Activated gamma-delta T cell treated with Interleukin-2 at 50 U/mL for 16 hours (primary cell): ENCODE measurements at places on chromosomes 2 and 18.
A peak's percentile ranks its signal among the peaks of the same experiment; 100 is the strongest.

DNA sequence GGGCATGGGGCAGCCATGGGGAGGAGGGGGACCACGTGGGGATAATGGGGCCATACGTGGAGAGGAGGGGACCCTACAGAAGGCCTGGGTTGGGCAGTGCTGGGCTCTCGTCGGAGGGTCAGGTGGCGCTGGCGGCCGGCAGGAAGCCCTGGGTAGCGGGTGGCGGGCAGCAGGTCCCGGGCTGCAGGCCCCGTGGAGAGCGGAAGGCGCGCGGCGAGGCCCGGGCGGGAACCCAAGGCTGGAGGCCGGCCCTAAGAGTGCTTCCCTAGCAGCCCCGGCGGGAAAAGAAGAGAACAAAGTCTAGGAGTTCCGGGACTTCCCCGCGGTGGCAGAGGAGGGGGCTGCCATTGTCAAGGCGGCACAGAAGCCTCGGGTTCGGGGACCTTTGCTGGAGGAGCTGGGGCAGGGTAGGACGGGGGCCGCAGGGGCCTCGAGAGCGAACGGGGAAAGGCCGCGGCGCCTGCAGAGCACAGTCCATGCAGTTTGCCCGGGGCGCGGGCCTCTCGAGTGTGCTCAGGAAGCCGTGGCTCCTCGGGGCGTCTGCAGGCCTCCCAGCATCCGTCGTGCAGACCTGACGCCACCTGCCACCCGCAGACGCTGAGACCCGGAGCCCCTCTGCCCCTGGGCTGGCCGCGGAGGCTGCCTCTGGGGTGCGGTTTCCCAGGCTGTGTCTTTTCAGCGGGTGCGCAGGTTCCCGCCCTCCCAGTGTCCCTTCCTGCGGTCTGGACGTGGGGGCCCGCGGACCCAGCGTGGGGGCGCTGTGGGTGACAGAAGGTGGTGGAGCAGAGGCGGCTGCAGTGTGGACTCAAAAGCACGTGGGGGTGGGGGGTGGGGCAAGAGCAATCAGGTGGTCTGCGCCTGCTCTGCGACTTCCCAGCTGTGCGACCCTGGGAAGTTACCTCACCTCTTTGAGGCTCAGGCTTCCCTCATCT, 19.4 kb upstream of the NCL start:
- peak; percentile 16 for DNase-seq

DNA sequence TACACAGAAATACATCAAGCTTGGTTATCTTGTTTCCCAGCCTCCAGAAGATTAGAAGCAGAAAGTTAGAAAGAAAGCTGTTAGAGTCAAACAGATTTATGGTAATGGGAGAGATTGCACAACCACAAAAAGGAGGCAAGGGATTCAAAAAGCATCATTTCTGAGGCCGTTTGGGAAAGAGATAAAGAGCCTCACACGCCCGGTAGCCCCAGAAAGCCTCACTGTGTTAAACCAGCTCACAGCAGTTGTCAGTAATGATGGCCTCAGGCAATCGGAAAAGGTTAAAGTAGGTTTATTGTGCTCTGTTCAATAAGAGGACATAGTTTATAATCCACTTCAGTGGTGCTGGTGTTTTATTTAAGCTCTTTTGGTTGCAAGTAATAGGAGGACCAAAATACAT, 111.3 kb downstream of the DCC start:
- no peak for DNase-seq

GRCh38 chr2:181250691-181251090, 206.5 kb upstream of the ITGA4 start:
- no peak for DNase-seq

DNA sequence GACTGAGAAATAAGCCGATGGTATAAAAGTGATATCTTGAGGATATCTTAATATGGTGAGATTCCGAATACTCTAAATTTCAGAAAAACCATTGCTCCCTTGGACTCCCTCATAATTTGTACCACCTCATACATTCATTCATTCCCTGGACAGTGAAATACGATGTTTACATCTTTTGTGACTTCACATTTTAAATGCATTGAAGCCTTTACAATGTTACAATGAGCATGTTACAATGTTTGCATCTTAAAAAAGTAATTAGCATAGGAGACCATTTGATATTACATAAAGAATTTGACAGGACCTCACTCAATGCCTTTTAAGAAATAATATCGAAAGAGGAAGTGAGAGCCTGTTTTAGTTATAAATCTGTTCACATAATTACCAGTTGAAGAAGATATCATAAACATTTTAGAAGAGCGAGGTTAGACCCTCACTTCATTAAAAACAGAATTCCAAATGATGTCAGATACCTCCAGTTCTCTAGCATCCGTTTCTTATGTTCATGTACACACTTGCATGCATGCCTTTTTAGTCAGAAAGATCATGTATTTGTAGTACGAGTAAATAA, 372.0 kb downstream of the ARHGAP15 start:
- no peak for DNase-seq

- no peak for DNase-seq
These were observed 82.8 kb upstream of the PPP1CB start for GRCh38 chr2:28668880-28669279.

DNA sequence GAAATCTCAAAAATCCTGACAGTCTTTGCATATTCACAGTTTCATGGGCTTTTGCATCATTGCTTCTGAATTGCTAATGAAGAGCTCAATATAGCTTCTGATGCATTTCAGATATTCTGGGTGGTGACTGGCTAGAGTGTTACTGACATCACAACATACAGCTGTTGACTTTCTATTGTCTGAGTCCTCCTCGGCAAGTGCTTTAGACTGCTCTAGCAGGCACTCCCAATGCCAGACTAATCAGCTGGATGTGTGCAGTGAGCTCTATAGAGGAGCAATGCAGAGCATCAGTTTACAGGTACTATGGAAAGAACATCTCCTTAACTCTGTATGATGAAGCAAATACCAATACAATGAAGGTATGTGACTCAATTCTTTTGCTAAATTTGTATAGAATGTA, 54.9 kb downstream of the R3HDM1 start:
- no peak for DNase-seq

GRCh38 chr18:51789871-51790270, 550.1 kb upstream of the DCC start:
- DNase-seq: no peak

DNA sequence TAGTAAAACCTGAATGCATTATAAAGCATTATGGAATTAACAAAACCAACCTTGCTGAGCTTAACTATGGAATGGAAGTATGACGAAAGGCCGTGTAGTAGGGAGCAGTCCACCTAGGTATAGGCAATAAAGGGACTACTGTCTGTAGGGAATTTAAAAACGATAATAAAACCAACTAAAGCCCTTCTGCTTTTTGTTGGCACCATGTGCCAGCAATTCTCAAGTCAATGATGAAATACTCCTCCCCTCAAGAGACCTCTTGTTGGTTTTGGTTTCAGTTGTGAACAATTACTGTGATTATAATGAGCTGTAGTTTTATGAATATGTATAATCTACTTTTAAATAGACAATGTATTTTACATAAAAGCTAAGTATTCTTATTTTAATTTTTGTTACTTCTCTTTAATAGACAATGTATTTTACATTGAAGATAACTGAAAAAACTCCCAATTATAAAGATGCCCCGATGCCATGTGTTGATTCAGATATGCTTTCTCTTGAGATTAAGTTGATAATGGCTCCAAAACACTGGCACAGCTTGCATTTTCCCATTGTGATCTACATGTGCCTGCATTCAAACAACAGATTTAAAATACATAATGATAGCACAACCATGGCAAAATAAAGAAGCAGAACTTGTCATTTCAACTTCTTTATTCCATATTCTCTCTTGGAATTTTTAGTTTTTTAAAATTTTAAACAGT, 55.5 kb upstream of the ZDBF2 start:
- no peak for DNase-seq

- no peak for DNase-seq
These were observed 7.8 kb downstream of the CDK15 start for GRCh38 chr2:201813996-201814760.

GRCh38 chr2:213669657-213670056, 385.4 kb downstream of the SPAG16 start:
- DNase-seq: no peak

- DNase-seq: no peak
These were observed 114.5 kb downstream of the RGPD3 start for GRCh38 chr2:106353676-106354075.

GRCh38 chr18:61587865-61588264, 254.6 kb downstream of the CDH20 start:
- DNase-seq: no peak

DNA sequence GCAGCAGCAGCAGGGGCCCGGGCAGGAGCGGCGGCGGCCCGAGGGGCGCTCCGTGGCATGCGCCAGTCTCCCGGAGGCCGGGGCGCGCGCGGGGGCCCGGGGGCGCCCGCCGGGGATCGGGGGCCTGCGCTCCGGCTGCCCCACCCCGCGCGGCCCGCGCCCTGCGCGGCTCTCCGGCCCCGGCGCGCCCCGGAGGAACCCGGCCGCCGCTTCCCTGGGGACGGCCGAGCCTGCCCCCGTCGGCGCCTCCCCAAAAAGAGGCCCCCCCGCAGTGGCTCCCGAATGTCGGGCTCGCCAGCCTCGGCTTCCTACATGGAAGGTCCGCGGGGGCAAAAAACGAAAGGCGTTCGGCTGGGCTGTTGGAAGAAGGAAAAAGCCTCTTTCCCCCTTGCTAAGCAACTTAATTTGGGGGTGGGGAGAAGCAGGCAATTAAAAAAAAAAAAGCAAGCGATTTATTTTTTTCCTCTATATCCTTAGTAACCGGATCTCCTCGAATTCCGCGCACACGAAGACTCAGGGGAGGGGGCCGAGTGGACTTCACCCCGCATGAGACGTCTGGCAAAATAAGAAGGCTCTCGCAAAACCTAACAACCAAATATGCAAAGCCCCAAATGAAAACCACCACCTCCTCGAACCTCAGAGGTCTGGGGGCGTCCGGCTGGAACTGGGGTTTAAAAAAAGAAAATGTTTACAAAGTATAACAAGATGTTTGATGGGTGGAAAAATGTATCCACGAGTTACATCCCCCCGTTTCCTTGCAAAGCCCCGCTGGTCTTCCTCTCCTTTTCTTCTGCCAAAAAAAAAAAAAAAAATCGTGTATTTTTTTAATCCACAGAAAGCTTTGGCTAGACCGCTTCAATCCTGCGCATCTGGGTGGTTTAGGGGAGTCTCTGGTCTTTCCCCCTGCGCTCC, at the start of gene SMAD7:
SMAD7 (minus strand) TSS at position 430 of the 912 bp plus-strand sequence. CDS start 541 bp downstream, outside the sequence.
- DNase-seq: no peak

DNA sequence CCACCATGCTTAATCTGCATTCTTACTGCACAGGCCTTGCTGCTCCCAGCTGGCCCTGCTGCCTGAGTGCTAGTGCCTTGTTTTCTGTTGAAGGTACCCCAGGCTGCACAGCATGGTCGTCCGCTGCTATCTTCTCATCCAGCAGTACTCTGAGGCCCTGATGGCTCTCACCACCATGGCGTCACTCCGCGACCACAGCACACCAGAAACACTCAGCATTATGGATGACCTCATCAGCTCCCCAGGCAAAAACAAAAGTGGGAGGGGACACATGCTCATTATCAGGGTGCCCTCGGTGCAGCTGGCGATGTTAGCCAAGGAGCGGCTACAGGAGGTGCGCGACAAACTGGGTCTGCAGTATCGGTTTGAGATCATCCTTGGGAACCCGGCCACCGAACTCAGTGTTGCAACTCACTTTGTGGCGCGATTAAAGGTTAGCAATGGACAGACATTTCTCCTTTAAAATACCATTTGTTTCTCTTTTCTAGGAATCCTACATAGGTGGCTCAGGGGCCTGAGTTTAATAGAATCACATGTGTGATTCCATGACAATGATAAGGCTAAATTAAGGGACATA, 110.5 kb downstream of the ESCO1 start:
- DNase-seq: no peak

DNA sequence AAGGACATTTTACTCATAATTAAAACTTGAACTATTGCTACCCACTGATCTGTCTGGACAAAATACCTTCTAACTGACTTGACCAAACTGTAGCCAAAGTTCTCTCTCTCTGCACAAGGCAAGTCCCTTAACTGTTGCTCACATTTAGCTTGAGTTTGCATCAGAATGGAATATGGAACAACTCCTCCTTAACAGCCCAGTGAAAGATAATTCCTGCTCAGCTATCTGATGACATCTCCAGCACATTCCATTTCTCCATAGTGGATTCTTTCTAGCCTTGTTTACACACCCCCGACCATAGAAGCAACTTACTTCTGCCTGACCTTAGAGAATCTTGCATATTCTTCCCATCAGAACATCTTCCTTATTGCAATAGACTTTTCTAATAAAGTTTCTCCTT, 317.2 kb upstream of the CDH2 start:
- no peak for DNase-seq

DNA sequence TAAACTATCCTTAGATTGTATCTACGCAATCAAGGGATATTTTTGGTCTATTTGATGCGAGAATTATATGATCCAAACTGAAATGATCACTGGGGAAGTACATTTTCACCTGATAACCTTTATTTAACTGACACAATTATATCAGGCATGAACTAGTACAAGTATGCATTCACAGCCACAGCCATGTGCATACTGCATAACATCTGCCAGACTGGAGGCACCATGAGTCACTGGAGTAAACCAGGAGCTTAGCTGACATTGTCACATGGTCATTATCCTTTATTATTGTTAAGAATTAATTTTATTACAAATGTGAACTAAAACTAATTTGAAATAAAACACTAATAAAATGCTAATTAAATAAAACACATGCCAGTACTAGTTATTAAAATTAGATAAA, 1127.1 kb downstream of the DPP10 start:
- DNase-seq: no peak

DNA sequence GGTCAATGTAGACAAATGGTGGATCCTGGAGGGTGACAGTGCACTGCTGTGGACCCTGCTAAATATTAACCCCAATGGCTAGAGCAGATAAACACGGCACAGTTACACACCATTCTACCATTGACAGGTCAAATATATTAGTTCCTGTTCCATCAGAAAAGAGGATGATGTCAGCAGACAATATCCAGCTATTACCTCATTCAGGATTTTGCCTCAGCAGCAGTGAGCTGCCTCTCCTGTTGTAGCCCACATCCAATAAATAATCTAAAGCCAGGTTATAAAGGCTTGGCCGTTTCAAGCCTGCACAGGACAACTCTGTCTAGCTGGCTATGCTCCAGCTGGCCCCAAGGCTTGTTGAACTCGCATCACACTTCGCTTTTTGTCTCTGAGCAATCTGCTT, 31.6 kb upstream of the NETO1 start:
- no peak for DNase-seq

DNA sequence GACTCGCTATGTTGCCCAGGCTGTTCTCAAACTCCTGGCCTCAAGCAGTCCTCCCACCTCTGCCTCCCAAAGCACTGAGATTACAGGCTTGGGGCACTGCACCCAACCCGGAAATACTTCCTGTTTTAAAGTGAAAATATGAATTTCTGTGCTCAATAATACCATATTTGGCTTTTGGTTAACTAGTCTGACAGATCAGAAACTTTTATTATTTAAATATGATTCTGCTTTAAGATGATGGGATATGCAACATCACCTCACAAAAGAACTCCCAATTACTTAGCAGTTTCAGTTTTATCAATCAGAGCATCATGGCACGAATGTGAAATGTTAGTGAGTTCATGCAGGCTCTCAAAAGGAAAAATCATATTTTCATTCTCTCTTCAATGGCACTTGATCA, 120.6 kb downstream of the PTRHD1 start:
- no peak for DNase-seq

- no peak for DNase-seq
These were observed 103.6 kb upstream of the SOX11 start for GRCh38 chr2:5588601-5589000.
